ENCODE measurements at places on chromosomes 6 and 20. TPM values are rescaled to one million over a fixed set of nuclear protein-coding genes. Genes with fewer than 3 reads are reported as not detected.

DNA sequence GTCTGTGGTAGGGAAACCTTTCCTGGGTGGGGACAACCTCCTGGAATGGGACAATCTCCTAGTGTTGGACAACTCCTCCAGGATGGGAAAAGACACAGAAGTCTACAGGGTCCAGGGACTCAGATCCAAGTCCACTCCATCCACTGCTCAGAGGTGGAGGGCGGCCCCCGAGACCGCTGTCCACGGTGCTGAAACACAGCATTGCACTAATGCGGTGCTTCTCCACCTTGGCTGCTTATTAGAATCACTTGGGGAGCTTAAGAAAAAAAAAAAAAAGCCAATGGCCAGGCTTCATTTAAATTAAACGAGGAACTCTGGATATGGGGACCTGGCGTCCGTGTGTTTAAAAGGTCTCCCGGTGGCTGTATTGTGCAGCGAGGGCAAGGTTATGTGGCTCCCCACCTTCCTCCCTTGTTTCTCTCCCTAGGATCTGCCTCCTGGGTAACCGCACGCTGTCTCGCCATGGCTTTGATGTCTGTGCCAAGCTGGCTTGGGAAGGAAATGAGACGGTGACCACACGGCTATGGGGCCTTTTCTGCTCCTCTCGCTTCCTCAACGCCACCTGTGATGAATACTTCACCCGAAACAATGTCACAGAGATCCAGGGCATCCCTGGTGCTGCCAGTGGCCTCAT, 12.0 kb downstream of the SLC12A5 start:
- peak; percentile 73 for DNase-seq

- DNase-seq = no peak
Measured at GRCh38 chr6:66126358-66126757, 419.3 kb upstream of the EYS start.

The PTP4A1 gene
- total RNA-seq = 51.9 TPM

DNA sequence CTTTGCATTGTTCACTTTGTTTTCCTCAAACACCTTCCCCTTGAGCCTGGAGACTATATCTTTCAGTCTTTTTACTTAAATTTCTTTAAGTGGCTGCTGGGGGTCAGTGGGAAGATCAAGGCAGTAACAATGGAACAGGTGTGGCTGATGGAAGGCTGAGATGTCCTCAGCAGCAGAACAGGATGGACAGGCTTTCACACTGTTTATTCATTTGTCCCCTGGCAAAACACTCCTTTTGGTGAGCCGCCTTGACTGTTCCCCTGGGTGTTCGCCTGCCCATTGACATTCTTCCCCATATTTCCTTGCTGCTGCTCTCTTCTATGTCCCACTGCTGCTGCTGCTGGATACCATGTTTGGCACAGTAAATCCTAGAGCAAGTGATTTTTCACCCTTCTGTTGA, 38.1 kb downstream of the RNF144B start:
- DNase-seq = no peak

DNA sequence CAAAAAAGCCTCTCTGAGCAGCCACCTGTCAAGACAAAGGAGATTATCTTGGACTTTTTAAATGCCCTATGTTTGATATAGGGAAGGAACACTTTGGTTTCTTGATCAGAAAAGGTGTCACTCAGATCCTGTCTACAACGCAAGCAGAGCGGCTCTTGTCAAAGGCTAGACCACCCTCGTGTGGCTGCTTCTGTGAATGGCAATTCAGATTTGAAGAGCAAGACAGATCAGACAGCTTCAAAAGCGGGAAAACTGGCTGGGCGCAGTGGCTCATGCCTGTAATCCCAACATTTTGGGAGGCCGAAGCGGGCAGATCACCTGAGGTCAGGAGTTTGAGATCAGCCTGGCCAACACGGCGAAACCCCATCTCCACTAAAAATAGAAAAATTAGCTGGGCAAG, 10.1 kb upstream of the NXT1 start:
- DNase-seq = peak; percentile 55

GRCh38 chr20:63217706-63218105, 1.8 kb upstream of the YTHDF1 start:
- no peak for DNase-seq

GRCh38 chr6:31737315-31737990, 1.1 kb upstream of the CLIC1 start:
- peak; percentile 53 for DNase-seq

DNA sequence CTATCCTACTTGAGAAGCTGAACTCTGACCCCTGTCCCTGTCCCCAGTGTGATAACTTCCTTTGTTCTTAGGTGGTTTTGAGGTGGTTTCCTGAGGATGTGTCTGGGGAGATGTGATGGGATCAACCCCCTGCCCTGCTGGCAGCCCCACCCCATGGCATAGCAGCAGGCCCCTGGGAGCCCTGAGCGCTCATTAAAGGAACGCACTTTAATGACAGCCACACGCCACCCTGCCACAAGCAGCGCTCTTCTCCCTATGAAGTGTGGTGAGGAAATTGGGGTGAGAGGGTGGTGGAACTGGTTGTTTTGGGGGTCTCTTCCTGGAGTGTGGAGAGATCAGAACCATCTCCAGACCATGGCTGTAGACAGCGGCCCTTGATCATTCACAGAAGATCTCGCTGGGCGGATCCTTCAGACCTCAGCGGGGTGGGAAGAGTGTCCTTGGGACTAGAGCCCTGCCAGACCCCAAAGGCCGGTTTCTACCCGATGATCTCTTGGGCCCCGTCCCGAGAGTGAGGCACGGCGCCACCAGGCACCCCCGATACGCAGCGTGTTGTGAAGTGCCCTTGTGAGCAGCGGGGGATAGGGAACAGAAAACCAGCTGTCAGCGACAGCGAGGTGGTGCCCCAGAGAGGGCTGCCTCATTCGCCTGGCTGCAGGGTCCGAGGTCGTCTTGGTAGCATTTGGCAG, 45.4 kb downstream of the SYNJ2 start:
- no peak for DNase-seq

GRCh38 chr20:51525241-51526105, 17.0 kb downstream of the NFATC2 start:
- peak; percentile 70 for DNase-seq

- no peak for DNase-seq
Measured at GRCh38 chr6:23498013-23498412, 628.0 kb upstream of the NRSN1 start.

GRCh38 chr6:74549746-74550145, 656.1 kb downstream of the COL12A1 start:
- DNase-seq = no peak

GRCh38 chr6:29656157-29656556, 735 bp upstream of the MOG start:
- no peak for DNase-seq

- DNase-seq = no peak
Measured at GRCh38 chr6:45617441-45617840, 239.7 kb upstream of the SUPT3H start.

GRCh38 chr6:158856261-158856660, 37.1 kb upstream of the EZR start:
- DNase-seq = no peak

DNA sequence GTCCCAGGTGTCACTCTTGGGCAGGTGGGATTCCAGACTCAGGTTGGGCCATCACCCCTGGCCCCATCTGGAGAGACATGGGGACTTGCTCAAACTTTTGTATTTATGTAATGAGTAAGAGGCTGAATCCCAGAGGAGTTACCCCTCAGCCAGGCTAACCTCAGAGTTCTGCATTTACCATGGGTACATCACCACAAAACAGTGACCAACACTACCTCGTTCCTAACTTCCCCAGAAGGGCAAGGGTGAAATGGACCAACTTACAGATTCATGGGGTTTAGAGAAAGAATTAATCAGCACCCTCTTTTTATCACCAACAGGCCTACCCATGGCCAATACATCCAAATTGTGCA, 259.9 kb upstream of the MARCKS start:
- no peak for DNase-seq

DNA sequence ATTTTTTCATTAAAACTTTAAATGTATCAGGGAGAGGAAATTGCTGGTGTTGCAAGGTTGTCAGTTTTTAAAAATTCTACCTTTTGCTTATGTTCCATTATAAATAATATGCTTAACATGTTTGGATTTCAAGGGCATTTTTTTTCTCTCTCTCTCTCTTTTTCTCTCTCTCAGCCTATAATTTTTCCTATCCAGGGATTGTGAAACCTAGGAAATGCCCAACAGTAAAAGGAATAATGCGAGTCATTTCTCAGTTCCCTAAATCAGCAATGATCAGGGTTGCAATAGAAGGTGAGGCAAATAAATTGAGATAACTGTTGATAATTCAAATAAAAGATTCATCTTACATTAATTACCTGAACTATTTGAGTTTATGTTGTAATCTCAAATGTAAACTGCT, 53.2 kb upstream of the IFNGR1 start:
- DNase-seq = no peak

The MOXD1 gene
- total RNA-seq = not detected

GRCh38 chr6:21134356-21134755, 459.2 kb upstream of the SOX4 start:
- DNase-seq = no peak

The KHDC1 gene
- total RNA-seq = 1.1 TPM

The TPD52L1 gene
- 5.7 TPM for total RNA-seq

All from activated naive CD4-positive, alpha-beta T cell treated with anti-CD3 and anti-CD28 coated beads for 36 hours (primary cell).